Right kidney (tissue), 9 donors: ENCODE measurements at places on chromosomes 3 and 15.

DNA sequence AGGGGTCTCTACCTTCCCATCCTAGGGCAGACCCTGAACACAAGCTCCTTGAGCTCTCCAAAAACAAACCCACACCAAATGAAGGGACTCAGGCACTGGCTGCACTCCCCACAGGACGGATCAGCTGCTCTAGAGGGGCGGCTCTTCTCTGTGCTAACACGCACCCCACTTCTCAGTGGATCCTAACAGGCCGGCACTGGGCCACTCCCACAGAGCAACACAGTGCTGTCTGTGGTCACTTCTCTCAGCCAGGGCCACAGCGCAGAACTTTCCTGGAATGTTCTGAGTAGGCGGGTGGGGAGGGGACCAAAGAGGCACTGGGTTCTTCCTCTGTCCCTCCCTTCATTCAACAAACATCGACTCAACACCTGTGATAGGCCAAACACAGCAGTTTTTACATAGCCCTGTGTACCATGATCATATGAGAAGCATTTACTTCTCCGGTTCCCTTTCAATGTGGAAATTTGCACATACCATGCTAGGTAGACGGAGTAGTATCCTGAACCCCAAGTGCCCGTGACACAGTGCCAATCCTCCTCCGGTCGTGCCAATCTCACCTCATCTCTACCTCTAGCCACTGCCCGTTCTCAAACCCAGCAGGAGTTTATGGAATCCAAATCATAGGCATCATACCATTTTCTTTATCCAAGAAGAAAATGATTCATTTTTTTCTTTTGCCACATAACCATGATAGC, 98.1 kb downstream of the LRIG1 start:
- DNase-seq, result no peak

GRCh38 chr15:67094001-67094826, 28.8 kb downstream of the SMAD3 start:
- no peak for DNase-seq

- DNase-seq, result no peak
Measured at GRCh38 chr3:88957711-88958439, 149.5 kb upstream of the EPHA3 start.

DNA sequence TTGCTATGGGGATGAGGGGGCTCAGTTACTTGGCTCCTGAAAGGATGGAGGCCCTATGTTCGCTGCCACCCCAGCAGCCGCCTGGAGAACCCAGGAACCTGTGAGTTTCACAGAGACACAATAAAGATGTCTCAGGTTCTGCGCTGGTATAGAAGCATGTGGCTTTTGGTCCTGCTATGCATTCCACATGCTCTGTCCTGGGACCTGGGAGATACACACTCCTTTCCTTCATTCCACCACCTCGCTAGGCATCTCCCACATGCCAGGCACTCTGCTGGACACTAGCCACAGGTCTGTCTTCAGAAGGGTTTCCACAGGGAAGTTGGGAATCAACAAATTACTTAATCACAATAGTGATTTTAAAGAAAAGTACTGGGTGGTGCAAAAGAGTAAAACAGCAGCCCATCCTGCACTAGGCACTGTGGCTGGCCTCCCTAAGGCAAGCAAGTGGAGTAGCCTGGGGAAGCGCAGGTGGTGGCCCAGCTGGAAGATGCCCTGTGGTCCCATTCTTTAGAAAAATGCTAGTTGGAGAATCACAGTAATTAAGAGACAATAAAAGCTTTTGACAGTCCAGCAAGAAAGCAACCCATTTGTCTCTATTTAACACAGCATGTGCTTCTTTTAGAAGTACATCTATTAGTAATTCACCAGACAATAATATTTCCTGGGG, 408.9 kb upstream of the WNT5A start:
- DNase-seq, result no peak

- DNase-seq, result no peak
Measured at GRCh38 chr3:50294492-50295403, 2.5 kb upstream of the IFRD2 start.

DNA sequence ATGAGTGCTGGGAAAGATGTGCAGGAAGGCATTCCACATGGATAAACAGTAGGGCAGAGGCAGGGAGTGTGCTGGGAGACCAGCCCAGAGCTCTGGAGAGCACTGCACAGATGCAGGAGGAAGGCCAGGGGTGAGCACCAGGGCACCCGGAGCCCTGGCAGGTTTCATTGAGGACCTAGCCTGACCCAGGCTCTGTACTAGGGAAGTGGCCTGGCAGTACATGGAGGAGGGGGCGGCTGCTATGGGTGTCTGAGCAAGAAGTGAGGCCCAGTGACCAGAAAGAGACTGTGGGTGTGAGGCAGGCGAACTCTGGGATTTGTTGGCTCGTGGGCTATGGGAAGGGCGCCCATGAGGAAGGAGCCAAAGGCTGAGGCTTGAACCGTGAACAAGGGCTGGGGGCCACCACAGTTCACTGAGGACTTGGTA, 139.1 kb downstream of the DNAJB8 start:
- DNase-seq, result no peak
